ENCODE measurements at places on chromosomes 1 and 21.

GRCh38 chr1:159005676-159006075 lies 4.0 kb upstream of the IFI16 start:
- DNase-seq, result no peak

- DNase-seq, result no peak
These were observed 380.1 kb upstream of the SPAG17 start for GRCh38 chr1:118564961-118565703.

DNA sequence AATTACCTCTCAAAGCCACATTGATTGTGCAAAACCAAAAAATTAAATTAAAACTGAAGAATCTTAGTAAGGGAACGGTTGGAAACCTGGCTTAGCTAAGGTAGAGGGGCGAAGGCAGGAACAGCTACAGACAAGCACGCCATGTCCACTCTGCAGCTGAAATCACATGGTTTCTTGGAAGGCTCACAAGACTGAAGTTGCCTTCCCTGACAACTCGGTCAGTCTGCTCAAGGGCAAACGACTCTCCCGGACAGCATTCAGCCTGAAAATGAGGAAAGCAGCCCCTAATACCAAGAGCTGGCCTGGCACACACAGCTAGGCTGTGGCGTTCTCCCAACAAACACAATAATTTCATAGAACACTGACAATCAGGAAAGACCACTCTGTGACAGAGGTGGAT lies 22.7 kb upstream of the BECN2 start:
- DNase-seq, result no peak

DNA sequence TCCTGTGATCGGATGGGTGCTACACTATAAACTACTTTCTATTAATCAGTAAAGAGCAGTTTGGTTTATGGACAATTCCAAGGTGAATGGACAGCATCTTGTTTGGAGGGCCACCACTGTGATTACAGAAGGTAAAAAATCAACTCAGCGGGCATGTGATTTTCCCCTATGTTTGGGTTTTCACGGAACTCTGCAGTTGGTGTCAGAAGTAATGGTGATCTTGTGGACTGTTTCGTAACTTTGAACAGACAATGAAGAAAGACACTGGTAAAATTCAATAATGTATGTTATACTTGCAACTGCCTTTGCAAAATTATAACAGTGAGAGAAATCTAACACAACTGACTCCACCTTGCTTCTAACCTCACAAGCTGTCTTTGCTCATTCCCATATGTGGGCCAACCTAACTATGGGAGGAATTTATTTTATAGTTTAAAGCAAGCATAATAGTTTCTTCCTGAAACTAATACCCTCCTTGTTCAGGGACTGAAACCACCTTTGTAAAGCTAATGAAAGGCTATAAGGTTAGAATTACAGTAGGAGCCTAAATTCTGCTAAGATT lies 53.2 kb downstream of the TRIM33 start:
- no peak for DNase-seq

- no peak for DNase-seq
These were observed 151.6 kb downstream of the DISC1 start for GRCh38 chr1:231778009-231778719.

DNA sequence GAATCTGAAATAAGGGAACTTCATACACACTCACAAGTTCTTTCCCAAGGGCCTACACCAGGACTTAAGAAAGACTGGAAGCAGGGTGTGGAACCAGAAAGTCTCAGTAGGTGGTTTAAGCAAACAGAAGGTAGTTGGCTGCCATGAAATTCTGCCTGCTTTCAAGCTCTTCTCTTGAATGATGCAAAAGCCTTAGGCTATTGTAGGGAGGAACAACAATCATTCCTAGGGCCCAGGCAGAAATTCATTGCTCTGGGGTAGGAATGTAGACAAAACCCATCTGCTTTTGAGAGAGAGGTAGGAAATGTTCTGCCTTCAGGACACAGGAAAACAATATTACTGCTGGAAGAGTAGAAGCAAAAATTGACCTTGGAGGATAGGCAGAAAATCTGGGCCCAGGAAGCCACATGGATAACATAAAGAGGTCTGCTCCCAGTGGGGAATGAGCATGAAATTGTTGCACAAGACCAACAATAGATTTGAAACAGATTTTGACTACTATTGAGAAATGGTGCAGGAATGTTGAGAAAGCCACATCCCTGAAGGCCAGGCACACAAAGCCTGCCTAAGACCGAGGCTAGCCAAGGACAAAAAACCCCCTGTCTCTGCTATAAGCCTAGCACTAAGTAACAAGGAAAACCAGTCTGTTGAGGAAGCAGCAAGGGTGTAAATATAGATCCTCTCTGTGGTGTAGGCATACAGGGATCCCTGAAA lies 22.7 kb upstream of the SFT2D2 start:
- no peak for DNase-seq

DNA sequence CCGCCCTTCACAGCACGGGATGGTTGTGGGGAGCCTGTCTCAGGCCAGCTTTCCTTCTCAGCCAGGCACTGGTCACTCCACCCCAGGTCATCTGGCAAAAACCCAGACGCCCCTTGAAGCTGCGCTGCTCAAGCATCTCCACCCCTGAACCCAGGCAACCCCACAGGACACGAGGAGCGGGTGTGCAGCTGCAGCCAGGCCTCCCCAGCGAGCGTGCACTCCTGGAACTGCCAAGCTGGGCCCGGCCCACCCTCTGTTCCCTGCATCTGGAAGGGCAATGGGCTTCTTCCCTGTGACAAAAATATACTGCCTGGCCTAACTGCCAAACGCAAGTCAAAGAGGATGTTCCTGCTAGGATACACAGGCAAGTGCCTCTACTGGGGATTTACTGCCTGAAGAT lies 39.7 kb downstream of the SLC66A1 start:
- DNase-seq, result no peak

All from activated CD8-positive, alpha-beta memory T cell treated with anti-CD3 and anti-CD28 coated beads, Interleukin-2, amount 50 U/mL, for 48 hours (primary cell).